ENCODE measurements at places on chromosomes 1 and 21.

DNA sequence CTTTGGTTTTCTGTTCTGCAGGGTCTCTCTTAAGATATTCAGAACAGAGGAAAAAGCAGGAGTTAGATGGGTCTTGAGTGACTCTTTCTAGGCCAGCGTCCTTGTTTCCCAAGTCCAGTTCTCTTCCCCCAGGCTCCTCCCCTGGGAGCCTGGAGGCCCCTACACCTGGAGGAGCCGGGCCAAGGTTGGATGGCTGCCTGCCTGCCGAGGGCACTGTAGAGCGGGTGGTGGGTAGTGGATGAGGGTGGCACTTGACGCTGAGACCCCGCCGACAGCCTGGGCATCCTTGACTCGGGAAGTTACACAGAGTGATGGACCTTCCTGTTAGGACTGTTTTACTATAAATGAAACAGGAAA, 17.4 kb upstream of the KANK4 start:
- DNase-seq = no peak

DNA sequence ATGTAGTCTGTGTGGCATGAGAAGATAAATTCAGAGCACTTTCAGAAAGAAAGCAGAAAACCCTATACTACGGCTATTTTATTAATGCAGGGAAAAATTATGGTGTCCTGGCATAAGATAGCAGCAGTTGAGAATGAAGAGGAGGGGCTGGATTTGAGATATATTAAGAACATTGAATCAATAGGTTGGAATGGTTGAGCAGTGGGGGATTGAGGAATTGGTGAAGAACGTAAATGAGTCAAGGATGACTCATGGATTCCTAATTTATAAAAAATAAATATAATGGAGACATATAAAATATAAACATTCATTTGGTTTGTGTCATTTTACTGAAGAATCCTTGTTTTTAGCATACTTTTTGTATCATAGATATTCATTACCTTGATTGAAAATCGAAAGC, 234.3 kb upstream of the ADAMTS5 start:
- DNase-seq = no peak

- DNase-seq = no peak
Measured at GRCh38 chr1:20740781-20741180, 8.3 kb upstream of the SH2D5 start.

DNA sequence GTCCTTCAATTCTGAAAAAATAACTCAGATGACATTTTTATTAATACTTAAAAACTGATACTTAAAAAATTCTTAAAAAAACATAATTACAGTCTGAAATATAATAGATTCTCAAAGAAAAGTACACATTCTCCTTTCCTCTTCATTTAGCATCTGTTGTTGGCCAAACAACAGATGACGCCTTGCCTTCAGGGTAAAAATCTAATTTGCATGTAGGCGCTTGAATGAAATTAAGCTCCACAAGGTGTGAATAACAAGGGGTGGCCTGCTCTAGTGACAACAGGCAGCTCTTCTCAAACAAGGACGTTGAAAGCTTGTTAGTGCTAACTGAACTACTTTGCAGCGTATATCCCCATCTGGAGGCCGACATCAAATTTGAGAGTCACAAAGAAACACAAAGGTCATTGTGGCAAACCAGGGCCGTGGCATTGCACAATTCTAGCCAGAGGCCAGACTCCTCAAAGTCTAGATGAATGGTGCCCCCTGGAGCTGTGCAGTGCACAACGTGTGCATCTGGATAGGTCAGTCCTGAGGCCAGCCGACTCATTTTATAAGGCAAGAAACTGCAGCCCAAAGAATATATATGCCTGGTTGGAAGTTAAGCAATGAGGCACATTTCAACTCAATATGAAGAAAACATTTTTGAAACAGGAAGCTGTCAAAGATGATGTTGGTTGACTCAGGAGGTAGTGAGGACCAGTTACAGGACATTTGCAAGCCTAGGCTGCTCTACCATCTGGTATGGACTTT, 459.2 kb upstream of the RUNX1 start:
- DNase-seq = no peak

DNA sequence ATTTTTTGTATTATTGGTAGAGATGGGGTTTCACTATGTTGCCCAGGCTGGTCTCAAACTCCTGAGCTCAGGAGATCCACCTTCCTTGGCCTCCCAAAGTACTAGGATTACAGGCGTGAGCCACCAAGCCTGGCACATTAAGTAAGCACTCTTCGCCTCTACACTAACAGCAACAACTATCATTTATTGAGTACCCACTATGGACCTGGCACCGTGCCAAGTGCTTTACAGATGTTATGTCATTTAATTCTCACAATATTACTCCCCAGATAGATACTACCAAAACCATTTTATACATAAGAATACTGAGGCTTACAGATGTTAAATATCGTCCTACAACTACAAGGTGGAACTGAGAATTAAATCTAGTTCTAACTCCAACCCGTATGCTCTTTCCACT, 50.1 kb downstream of the TUT4 start:
- DNase-seq = no peak

- DNase-seq = no peak
Measured at GRCh38 chr1:17361687-17362086, 10.3 kb upstream of the PADI6 start.

DNA sequence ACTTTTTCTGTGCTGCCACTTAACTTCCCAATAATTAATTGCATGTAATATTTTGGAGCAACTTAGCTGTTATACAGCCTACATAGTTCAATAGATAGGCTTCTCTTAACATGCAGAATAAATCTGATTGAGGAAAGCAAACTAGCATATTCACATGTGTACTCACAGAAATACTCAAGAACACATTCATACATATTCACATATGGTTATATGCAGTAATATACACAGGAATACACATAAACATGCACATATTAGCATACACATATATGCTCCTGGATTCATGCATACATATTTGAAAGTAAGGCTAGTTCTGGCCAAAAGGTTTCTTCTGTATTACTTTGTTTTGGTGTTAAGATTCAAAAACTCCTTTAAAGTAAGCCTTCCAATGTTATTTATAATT, 73.1 kb downstream of the HMCN1 start:
- DNase-seq = no peak

- peak; percentile 65 for DNase-seq
Measured at GRCh38 chr1:233790662-233791371, 113.7 kb upstream of the SLC35F3 start.

- DNase-seq = peak; percentile 41
Measured at GRCh38 chr1:58783090-58783992, 506 bp downstream of the JUN start.

DNA sequence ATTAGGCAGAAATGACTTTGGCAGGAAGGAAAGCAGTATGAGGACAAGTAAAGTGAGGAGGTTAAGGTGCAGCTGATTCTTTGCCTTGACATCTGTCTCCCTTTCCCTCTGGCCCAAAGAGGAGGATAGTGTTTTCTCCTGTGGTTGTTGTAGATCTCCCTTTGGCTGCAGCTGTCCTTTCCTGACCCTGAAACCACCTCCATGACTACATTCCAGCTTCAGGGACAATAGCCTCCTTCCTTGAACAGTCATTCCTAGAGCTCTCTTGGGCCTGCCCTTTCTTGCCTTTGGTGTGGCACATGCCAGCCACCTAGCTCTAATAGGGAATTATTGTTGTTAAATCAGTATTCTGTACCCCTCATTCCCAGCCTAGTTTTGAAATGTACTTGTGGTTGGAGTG, 6.2 kb downstream of the ZMYM1 start:
- DNase-seq = no peak

DNA sequence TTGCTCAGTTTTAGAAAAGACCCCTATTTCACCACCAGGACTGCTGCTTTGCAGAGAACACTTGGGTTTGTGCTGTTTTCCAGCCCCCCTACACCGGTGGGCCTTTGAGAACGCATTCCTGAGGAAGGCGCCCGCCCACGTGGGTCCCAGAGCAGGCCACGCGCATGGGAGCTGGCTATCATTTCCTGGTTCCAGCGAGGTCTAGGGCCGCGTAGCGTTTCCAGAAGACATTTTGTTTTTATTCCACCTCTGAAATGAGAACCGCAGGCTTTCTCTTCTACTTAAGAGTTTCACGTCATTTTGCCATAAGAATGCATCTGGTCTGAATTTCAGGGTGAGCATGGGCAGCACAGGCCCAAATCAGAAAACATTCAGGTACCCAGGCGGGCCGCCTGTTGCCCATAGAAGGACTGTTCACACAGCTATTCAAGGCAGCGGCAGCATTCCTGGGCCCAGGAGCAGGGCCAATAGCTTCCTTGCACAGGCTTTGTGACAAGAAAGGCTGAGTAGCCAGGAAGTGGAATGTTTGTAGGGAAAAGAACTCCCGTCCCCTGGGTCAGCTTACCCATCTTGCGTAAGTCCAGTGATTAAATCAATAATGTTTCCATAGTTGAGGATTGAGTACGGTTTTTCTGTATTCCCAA, 1.4 kb upstream of the KLHL21 start:
- no peak for DNase-seq

DNA sequence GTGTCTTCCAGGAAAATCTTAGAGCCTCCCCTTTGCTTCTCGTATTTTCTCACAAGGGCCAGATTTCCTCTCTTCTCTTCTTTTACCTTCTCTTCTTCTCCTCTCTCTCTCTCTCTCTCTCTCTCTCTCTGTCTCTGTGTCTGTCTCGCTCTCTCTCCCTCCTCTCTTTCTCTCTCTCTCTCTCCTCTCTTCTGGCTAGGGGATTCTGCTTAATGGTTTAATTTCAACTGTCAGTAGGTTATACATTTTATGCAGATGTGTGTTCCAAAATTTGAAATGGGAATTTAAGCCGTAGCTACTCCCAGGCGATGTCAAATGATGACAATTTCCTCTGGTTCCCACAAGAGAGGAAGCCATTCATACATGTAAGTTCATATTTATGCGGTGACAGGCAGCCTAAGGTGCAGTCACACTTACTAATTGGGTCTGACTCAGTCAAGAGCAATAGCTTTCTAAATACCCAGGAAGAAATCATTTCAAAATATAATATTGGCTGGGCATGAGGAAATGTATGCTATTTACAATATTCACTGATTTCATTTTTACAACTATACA, 1.4 kb downstream of the DSCAM start:
- no peak for DNase-seq

DNA sequence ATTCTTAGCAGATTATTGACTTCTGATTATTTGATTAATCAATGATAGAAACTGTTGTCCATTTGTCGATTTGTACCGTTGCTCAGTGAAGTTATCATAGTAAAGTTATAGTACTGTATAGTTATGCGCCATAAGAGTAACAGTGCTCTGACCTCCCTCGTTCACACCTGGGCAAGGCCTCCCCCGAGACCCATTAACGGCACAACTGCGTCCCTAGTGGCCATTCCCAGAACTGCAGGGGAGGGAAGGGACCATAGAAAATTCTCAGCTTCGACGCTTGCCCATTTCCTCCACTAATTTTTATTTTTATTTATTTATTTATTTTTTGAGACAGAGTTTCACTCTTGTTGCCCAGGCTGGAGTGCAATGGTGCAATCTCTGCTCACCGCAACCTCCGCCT, 334.4 kb downstream of the DSCAM start:
- no peak for DNase-seq

GRCh38 chr21:29647353-29647781, 292.4 kb downstream of the GRIK1 start:
- DNase-seq = no peak

DNA sequence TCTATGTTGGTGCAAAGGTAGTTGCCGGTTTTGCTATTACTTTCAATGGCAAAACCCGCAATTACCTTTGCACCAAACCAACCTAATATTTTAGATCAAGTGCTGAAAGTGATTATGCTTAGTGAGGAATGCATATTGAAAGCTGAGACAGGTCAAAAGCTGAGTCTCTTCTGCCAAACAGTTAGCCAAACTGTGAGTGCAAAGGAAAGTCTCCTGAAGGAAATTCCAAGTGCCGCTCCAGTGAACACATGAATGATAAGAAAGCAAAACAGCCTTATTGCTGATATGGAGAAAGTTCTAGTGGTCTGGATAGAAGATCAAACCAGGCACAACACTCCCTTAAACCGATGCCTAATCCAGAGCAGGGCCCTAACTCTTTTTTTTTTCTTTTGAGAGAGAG, 83.1 kb upstream of the ERRFI1 start:
- DNase-seq = no peak

All from activated CD4-positive, alpha-beta T cell treated with anti-CD3 and anti-CD28 coated beads, Interleukin-2, amount 50 U/mL, for 16 hours (primary cell).